ENCODE measurements at places on chromosomes 4 and X. TPM values are rescaled to one million over a fixed set of nuclear protein-coding genes. Genes with fewer than 3 reads are reported as not detected.

Gene MAOB
- total RNA-seq: 0.25 TPM

Gene GAGE2A
- not detected for total RNA-seq

Gene CSN1S1
- total RNA-seq: not detected

Gene CYLC1
- not detected for total RNA-seq

Gene SAGE1
- total RNA-seq: 0.05 TPM

Gene LNX1
- not detected for total RNA-seq

Gene OTUD6A
- total RNA-seq: not detected

Gene OPHN1
- total RNA-seq: 1.9 TPM

Gene CXCL11
- total RNA-seq: 0.31 TPM

Gene KIAA1210
- total RNA-seq: not detected

Gene SLC25A5
- 745 TPM for total RNA-seq

Gene STPG2
- not detected for total RNA-seq

Gene MTNR1A
- 0.88 TPM for total RNA-seq

Gene EMCN
- total RNA-seq: not detected

Gene RBMX
- 239 TPM for total RNA-seq

Gene ARMCX4
- 0.50 TPM for total RNA-seq

Gene VEGFC
- total RNA-seq: 9.2 TPM

Gene SHROOM3
- 17.3 TPM for total RNA-seq

Gene GPR50
- total RNA-seq: 0.34 TPM

Gene SYNPO2
- 1.3 TPM for total RNA-seq

Gene PPEF2
- total RNA-seq: not detected

Gene CLCN3
- total RNA-seq: 21.6 TPM

Gene GLRA2
- not detected for total RNA-seq

Gene ERAS
- total RNA-seq: 0.15 TPM

Gene SLC10A7
- total RNA-seq: 1.8 TPM

Gene GC
- total RNA-seq: not detected

Gene ODAPH
- total RNA-seq: not detected

Gene MAGEA9
- not detected for total RNA-seq

Gene LINC00632
- total RNA-seq: 1.3 TPM

Gene TKTL2
- not detected for total RNA-seq

Gene ARHGAP36
- total RNA-seq: not detected

Gene DCHS2
- not detected for total RNA-seq

Gene AMTN
- total RNA-seq: 0.18 TPM

Gene PCYT1B
- total RNA-seq: 0.02 TPM

Gene CACNA1F
- total RNA-seq: not detected

Gene ATP2B3
- 0.13 TPM for total RNA-seq

Gene ASB9
- total RNA-seq: 22.9 TPM

Gene PPP1R2C
- not detected for total RNA-seq

Gene CCDC110
- not detected for total RNA-seq

Gene BST1
- 15.6 TPM for total RNA-seq

Gene BMP3
- not detected for total RNA-seq

Gene TEC
- 2.3 TPM for total RNA-seq

Gene PDLIM5
- total RNA-seq: 40.6 TPM

Gene SPOCK3
- total RNA-seq: 0.22 TPM

Gene XAGE1B
- 232 TPM for total RNA-seq

Gene MAGEA12
- total RNA-seq: 0.15 TPM

Gene SULT1E1
- total RNA-seq: not detected

Gene KLKB1
- total RNA-seq: not detected

Gene TKTL1
- total RNA-seq: 0.13 TPM

Gene AWAT1
- total RNA-seq: not detected

Gene F11
- not detected for total RNA-seq
